Fibroblast of upper back skin (primary cell): ENCODE measurements at places on chromosomes 1 and 21.

DNA sequence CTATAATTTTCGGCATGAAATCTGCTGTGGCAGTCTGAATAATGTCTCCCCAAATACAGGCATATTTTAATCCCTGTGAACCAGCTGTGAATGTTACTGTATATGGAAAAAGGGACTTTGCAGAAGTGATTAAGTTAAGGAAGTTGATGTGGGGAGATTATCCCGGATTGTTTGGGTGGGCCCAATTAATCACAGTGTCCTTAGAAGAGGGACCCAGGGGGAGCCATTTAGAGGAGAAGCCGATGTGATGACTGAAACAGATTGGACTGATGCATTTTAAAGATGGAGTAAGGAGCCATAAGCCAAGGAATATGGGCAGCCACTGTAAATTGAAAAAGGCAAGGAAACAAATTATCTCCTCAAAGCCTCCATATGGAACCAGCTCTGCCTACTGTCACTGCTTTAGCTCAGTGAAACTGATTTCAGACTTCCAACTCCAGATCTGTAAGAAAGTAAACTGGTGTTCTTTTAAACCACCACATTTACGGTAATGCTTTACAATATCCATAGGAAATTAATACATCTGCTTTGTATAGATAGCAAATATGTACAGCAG lies 61.1 kb upstream of the GPR88 start:
- DNase-seq, result no peak

DNA sequence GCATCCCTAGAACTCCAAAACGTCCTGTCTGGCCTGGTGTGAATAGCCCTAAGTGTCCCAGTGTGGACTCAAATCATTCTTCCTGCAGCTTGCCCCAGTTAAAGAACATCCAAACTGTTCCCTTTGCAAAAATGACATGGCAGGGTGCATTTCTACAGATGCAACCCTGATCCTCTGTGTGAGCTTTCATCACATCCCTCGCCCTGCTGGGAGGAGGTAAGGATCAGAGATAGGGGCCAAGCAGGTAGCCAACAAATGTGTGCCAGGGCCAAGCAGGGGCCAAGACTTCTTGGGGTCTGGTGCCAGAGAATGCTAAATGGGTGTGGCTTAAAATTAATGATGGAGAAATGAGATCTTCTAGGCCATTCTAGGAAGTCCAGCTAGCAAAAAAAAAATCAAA lies 27.1 kb upstream of the MPZL1 start:
- no peak for DNase-seq

DNA sequence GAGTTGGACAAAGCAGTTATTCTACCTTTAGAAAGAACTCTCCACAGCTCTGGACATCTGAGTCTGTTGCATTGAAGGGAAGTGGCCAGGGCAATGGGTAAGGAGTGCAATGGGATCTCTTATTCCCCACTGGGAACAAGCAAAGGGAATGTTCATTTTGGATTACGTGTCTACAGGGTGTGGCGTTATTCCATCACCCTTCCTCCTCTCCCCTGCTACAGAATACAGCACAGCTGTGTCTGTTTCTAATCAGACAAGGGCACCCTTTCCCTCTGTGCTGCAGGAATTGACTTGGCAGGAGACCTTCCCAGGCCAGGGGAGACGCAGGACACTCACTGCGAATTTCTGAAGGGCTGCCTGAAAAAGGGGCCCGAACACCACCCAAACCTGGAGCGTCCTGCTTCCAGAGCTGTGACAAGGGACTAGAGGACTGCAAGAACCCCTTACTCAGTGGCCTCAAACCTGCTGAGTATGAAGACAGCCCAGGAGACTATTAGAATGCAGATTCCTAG lies 163.6 kb upstream of the RAB4A start:
- no peak for DNase-seq

GRCh38 chr1:23600283-23600682 lies 41.0 kb upstream of the ID3 start:
- no peak for DNase-seq

- peak; percentile 13 for DNase-seq
Measured at GRCh38 chr1:219805191-219805590, 123.2 kb downstream of the SLC30A10 start.

DNA sequence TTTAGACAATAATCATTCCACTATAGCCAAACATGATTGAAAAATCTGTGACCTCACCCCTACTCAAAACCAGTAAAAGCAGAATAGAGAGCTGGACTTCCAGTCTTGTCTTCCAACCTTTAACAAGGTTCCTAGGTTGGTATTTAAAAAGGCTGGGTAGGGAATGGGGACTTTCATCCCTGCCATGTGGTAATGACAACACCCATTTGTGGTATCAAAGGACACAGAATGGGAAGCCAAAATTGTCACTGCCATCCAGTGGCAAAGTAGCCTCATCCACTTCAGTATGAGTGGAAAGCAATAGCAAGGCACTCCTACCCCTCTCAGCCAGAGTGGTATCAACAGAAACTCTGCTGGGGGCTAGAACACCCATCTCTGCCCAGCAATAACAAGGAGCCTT lies 33.9 kb downstream of the UCHL5 start:
- no peak for DNase-seq

- no peak for DNase-seq
Measured at GRCh38 chr1:112318698-112319370, 77.2 kb upstream of the CTTNBP2NL start.

DNA sequence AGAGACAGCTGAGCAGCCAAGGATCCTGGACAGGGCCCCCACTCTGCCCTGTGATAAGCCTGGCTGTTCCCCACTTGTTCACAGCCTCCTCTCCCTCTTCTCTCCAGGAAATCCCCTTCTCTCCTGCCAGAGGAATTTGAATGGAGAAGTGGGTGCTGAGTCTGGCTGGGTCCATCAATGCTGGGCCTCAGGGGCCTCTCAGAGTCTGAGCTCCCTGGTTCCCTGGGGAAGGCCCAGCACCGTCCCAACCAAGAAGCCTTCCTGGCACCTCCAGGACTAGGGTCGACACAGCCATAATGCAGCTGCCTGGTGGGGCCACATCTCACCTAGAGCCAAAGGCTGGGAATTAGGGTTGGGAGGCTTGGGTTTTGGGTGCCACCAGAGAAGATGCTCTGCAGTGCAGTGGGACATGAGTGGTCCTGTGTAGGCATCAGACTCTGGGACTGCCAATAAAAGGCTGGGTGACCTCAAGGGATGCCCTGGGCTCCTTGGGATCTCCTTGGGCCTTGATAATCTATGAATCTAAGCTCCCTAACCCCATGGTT lies 2.5 kb downstream of the MYBPH start:
- DNase-seq, result no peak

DNA sequence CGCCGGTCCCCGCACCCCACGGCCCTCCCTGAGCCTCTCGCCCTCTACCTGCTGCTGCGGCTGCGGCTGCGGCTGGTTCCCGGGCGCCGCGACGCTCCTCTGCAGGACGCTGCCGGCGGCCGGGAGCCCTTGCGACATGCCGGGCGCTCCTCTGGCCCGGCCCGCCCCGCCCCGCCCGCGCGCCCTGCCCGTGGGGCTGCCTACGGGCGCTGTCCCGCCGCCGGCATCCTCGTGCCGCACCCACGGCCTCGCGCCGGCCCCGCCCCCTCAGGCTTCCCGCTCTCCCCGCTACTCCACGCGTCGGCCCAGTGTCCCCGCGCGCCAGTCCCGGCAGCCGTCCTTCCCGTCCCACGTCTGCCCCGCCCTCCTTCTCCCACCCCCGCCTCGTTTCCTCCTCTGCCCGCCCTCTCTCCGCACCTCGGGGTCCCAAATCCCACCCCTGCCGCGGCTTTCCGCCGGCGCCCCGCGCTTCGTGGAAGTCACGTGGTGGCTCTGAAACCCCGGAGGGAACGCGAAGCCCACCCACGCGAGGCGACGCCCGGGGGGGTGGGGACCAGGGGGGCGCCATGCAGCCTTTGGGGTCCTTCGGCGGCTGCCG lies at the start of gene BATF3:
Gene BATF3 (minus strand): TSS at position 216 of the 598 bp plus-strand sequence. CDS start 78 bp downstream, at position 138.
- DNase-seq, result no peak

DNA sequence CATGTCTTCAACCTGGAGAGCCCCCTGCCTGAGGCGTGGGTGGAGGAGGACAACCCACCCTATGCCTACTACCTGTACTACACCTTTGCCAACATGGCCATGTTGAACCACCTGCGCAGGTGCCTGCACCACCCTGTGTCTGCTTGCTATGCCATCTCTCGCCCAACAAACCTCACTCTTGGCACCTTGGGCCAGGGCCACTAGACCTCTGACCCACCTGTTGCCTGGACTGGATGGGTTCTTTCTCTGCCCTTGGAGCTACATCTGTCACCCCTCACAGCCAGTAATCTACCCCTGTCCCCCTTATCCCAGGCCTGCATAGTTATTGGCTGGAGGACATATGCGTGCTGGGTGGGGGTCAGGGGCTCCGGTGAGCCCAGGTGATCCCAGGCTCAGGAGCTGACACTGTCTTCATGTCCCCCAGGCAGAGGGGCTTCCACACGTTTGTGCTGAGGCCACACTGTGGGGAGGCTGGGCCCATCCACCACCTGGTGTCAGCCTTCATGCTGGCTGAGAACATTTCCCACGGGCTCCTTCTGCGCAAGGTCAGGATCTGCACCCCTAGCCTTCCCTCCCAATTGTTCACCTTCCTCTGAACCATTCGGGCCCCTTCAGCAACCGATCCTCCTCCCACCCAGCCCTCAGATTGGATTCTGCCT lies 9.9 kb downstream of the AMPD2 start:
- no peak for DNase-seq

- DNase-seq, result peak; percentile 25
Measured at GRCh38 chr1:31579374-31579773, 3.1 kb downstream of the TINAGL1 start.
